CD4-positive, alpha-beta T cell treated with Interleukin-17A for 4 hours (primary cell): ENCODE measurements at places on chromosomes 13 and 19.

- DNase-seq: no peak
These were observed 51.5 kb downstream of the ATP7B start for GRCh38 chr13:51959773-51960172.

DNA sequence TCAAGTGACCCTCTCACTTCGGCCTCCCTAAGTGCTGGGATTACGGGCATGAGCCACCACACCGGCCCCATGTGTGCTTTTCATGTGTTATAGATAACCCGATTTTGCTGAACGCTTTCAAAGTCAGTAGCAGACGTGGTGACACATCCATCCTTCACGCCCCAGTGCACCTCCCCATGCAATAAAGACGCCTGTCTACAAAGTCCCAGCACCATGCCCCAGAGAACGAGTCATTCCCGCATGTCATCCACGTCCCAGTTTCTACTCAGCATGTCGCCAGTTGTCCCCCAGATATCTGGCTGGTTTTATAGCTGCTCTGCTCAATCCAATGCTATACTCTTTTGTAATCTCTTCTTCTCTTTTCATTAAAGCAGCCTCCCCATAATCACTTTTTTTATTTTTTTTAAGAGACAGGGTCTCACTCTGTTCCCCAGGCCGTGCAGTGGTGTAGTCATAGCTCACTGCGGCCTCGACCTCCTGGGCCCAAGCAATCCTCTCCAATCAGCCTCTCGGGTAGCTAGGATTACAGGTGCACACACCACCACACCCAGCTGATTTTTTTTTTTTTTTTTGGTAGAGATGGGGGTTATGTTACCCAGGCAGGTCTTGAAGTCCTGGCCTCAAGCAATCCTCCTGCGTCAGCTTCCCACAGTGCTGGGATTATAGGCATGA is 42.5 kb downstream of the DNM2 start:
- peak; percentile 64 for DNase-seq

DNA sequence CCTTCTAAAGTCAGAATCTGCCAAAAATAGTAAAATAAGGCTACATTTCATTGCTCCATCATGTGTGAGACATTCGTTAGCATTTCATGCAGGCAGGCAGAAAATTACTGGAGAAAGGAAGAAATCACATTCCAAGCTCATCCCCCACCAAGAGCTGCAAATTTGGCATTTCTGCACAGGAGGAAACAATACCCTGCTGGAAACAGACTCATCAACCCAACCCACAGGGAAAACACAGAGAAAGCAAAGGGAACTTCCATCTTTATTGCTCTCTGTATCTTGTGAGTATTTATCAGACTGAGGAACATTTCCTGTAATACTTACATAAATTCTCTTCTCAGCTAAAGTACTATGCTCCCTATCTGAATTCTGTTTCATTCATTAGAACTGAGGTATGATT is 95.7 kb downstream of the KCTD12 start:
- DNase-seq: no peak

GRCh38 chr13:53141336-53141735 is 112.7 kb downstream of the OLFM4 start:
- no peak for DNase-seq

DNA sequence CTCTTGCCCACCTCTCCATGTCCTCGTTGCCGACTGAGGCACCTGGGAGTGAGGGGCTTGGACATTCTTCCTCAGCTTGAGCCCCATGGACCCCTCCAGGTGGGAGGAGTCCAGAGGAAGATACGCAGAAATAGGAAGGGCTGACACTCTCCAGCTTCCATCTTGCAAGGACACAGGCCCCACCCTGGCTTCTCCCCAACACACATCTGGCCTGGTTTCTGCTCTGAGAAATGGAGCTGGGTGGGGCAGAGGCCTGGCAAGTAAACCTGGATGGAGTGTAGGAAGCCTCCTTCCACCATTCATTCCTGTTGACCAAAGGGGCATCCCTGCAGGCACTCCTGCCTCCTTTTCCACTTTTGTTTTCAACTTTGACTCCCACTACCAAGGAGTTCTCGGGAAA is 50.5 kb downstream of the NFIX start:
- DNase-seq: no peak

DNA sequence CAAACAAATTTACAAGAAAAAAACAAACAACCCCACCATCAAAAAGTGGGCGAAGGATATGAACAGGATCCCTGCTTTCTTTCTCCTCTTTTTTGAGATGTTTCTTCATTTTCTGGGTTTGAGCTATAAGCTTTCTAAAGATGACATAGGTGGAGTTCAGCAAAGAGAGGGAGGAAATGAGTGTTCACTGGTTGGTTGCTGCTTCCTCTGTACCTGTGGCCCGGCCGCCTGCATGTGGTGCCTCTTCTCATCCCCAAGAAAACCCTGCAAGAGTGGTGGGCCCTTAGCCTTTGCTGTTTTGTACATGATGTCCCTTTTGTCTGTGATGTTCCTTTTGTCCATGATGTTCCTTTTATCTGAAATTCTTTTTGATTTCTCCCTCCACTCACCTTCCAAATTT is 178.4 kb upstream of the SERP2 start:
- peak; percentile 29 for DNase-seq

DNA sequence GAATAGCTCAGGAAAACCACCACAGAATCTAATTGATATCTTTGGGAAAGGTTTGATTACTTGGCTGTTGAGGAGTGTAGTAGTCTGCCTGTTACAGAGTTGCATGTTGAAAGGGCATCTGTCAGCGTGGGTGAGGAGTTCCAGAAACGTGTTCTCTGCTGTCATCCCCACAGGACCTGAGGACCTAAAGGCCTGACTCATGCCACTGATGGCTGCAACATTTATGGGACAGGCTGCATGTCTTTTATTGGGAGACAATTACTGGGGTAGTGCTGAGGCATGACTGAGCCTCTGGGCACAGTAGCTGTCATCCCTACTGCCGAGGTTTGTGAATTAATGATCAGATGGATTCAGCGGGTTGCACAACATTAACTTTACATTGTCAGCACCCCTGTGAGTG is 525.9 kb downstream of the GPC6 start:
- DNase-seq: no peak

- DNase-seq: no peak
These were observed at the start of gene CACNG7 for GRCh38 chr19:53908935-53909415. Gene CACNG7, plus strand, starts transcription at chr19:53909278. Its CDS starts 3,554 bp downstream, at chr19:53912832.

DNA sequence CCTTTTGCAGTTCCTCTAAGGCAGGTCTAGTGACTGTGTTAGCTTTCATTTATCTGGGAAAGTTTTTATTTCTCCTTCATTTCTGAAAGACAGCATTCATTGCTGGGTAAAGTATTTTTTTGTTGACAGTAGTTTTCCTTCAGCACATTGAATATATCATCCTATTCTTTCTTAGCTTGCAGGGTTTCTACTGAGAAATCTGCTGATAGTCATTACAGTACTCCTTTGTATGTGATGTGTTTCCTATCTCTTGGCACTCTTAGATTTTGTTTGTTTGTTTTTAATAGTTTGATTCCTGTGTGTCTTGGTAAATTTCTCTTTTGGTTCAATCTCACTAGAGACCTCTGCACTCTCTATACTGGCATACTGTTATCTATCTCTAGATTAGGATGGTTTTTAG is 1667.9 kb downstream of the SLITRK1 start:
- no peak for DNase-seq

DNA sequence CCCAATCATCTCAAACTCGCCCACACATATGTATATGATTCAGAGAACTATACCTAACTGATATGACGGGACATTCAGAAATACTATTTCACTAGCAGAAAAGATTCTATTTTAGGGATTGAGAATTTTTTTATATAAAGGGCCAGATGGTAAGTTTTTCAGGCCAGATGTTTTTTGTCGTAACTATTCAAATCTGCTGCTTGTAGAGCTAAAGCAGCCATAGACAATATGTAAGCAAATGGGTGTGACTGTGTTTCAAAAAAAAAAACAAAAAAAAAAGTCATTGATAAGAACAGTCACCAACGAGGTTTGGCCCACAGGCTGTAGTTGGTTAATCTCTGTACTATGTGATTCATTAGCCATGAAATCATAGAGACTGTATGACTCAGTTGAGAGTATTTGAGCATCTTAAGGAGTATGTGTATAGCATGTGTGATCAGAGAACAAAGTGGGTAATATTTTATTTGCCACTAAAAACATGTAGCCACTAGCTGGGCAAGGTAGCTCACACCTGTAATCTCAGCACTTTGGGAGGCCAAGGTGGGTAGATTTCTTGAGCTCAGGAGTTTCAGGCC is 2724.7 kb downstream of the PCDH9 start:
- no peak for DNase-seq

GRCh38 chr13:112132619-112133018 is 65.7 kb downstream of the SOX1 start:
- DNase-seq: no peak

DNA sequence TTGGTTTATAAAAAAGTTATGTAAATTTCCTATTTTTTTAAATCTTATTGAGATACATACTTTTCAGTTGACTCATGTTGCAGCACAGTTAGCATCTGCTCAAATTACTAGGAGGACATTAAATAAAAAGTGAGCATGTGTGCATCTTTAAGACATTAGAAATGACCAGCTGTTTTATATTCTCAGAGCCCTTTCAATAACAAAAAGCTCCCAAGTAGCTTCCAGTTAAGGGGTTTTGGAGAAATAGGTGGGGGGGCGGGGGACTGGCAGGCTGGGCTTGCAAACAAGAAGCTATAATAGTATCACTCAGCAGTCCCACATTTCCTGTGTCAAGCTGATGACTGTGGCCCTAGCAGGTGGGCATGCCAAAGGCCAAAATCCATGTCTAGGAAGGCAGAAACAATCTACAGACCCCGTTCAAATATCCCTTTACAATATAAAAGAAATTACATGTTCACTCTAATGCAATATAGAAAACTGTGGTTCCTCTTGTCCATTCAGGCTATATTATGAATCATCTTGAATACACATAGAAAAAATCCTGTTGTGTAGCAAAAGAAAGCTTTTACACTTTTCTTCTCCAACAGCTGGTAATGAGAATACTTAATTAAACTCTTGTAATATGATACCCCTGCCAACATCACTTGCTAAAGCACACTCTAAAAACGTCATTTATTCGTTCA is 1713.2 kb upstream of the SLC10A2 start:
- no peak for DNase-seq

DNA sequence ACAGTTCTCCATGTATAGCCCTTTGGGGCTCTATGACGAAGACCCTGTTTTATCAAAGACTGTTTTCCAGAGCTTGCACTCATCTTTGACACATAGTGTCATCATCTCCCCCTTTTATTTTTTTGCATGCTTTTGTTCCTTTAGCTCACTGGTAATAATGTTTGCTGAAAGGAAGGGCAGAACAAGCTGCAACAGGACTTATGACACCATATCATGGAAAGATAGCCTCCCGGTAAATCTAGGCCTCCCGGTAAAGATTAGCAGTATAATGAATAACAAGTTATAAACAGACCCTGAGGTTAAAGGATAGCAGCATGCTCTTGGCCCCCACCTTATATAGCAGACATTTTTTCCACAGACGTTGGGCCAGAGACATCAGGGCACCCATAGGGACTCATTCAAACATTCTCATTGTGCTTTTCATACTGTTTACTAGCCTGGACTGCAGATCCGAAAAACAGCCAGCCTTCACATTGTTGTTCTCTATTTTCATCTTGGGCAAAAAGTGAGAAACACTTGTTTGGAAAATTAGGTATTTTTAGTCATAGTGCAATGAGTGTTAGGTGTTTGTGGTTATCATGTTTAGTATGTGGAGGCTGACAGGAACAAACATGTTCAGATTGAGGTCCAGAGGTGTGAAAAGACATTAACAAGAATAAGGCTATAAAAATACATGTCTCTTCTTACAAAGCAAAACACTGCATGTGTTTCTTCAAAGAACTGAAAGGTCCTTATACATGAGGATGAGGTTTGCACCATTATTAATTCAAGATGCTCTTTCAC is 136.9 kb upstream of the SPRY2 start:
- no peak for DNase-seq

DNA sequence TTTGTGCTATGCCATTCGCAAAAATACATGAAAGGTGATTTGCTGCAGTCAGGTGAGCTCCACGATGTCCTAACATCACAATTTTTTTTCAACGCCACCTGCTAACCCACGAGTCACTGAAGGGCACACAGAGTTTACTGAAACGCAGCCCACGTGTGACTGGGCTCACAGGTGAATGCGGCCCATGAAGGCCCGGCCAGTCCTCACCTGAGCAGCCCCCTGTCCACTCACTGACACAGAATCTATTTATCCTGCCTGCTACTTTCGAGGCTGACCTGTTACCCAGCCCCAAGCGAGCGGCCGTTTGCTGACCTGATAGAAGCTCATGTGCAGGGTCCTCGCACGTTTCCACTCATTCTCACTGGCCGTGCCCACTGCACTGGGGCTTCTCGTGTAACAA is 121.9 kb upstream of the SOX1 start:
- no peak for DNase-seq

DNA sequence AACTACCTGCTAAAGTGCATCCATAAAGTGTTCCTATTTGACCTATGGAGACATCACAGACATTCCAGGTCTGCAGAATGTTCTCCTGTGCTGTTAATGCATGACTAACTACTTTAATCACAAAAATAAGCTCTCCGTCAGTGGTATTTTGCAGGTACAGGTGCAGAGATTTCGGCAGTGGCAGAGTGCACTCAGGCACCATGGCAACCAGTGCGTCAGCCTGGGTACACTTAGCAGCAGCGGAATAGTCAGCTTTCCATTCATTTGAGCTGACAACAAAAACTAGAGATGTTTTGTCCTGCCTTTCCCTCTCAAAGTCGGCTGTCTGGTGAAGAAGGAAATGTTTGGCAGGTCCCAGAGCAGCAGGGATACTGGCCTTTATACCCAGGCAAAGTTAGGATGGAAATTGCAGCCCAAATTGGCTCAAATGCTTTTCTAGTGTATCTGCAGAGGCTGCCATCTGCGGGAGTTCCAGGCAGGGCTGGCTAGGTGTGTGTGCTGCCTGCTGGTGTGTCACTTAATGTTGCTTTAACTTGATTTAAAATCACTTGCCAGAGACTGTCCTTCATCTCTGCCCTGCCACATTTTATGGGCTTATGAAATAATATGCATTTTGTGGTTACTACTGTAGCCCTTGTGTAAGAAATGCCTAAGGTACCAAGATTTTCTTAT is 195.8 kb downstream of the RAP2A start:
- no peak for DNase-seq

GRCh38 chr19:4445963-4446703 is 11.5 kb downstream of the UBXN6 start:
- DNase-seq: no peak

DNA sequence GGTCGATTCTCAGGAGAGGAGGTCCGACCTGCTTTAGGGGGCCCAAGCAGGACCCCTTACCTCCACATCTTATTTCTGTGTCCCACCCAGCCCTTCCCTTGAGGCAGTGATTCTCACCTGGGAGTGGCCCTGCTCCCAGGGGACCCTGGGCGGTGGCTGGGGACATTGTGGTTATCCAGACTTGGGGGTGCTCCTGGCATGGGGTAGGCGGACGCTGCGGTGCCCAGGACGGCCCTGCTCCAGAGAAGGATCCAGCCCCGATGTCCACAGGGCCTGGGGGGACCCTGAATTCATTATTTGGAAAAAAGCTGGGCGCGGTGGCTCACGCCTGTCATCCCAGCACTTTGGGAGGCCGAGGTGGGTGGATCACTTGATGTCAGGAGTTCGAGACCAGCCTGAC is 84.4 kb downstream of the GADD45B start:
- DNase-seq: no peak

GRCh38 chr13:101490406-101491015 is 38.0 kb downstream of the ITGBL1 start:
- DNase-seq: no peak
